ENCODE measurements at places on chromosomes 3 and 15.

- DNase-seq, result no peak
Observed at GRCh38 chr3:10550705-10551104, 45.3 kb upstream of the ATP2B2 start.

GRCh38 chr3:146543461-146544001 lies 876 bp downstream of the PLSCR1 start:
- no peak for DNase-seq

DNA sequence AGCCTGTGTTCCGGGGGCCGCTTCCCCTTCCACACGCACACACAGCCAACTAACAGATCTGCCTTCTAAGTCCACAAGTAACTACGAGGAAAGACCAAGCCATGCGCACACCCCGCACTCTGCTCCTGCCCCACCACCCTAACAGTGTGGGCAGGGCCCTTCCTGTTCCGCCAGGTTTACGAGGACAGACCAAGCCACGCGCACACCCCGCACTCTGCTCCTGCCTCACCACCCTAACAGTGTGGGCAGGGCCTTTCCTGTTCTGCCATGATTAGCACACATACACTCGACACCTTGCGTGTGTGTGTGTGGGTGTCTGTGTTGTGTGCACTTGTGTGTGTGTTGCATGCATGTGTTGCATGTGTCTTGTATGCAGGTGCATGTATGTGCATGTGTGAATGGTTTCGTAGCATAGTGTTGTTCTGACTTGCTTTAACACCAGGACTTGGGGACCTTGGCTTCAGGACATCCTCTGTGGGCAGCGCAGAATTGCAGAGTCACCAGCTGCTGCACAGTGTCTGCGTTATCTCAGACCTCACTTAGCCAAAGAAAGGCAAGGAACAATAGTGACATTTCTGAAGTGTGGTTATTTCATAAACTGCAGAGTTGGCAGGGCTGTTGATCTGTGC lies 114.4 kb downstream of the CHSY1 start:
- DNase-seq, result no peak

GRCh38 chr3:134904241-134904771 lies 109.2 kb downstream of the EPHB1 start:
- no peak for DNase-seq

DNA sequence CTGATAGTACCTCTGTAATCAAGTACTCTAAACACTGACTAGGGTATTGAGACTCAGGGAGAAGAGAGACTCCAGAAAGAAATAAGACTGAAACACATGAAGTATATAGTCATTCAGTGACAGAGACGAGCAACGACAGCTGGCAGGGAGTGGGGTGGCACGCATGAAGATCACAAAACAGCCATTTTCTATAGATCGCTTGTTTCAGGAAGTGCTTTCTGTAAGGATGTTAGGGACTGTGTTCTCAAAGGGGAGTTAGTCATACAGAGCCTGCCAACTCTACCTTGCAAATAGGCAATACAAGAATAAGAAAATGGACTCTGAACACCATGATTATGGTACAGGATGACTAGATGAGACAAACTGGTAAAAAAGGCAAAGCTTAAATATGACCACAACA lies 139.5 kb downstream of the TBL1XR1 start:
- DNase-seq, result no peak

GRCh38 chr3:36542186-36542585 lies 161.9 kb downstream of the STAC start:
- no peak for DNase-seq

- no peak for DNase-seq
Observed at GRCh38 chr15:40338041-40338657, 2.6 kb downstream of the CCDC9B start.

GRCh38 chr3:7423995-7424394 lies 563.1 kb downstream of the GRM7 start:
- DNase-seq, result no peak

GRCh38 chr15:34679291-34679690 lies 75.5 kb downstream of the GJD2 start:
- no peak for DNase-seq

DNA sequence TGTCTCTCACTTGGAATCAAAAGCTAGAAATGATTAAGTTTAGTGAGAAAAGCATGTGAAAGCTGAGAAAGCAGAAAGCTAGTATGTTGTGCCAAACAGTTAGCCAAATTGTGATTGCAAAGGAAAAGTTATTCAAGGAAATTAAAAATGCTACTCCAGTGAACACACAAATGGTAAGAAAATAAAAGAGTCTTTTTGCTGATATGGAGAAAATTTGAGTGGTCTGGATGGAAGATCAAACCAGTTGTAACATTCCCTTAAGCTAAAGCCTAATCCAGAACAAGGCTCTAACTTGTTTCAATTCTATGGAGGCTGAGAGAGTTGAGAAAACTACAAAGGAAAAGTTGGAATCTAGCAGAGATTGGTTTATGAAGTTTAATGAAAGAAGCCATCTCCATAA lies 11.8 kb downstream of the ADGRG7 start:
- no peak for DNase-seq

DNA sequence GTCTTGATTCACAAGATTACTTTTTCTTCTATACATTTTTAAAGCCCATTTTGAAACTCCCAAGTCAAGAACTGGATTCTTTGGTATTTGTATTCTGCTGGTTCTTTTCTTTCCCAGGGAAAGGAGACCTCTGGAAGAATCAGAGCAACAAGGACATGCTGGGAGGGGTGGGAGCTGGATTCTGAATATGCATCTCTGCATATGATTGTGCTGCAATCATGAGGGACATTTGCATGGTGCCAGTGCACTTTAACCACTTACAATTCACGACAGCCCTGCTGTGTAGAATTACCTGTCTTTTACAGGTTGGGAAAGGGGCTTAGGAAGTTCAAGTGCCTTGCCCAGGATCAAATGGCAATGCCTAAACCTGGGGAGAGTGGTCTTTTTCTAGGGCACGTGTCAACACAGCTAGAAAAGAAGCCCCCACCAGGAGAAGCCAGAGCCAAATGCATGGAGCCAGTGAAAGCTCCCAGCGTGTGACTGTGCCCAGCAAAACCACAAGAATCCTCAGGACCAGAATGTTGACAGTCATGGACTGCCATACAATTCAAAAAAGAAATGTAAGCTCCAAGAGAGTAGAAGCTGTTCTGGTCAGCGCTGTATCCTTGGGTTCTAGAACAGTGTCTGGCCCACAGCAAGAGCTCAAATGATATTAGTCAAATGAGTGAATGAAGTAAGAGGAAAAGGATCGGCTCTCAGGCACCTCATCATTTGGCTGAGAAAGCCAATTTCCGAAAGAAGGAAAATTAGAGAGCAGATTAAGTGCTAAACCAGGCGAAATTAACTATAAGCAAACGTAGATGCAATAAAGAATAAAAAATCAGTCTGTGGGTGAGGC lies 84.5 kb upstream of the MEF2A start:
- no peak for DNase-seq

DNA sequence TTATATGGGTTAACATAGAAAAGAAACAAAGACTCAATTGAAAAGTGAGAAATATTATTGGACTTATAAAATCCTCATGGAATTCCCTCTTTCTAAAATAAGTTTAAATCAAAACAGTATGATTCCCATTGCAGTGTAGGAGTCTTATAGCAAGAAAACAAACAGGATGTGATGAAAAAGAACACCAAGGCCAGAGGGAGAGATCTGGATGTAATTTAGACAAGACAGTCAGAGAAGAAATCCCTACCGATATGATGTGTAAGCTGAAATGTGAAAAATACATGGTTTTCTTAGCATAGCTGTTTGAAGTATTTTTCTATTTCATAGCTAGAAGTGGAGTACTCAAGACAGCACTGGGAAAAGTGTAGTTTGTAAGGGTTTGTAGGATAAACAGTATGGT lies 521.5 kb downstream of the RSL24D1 start:
- no peak for DNase-seq

GRCh38 chr3:160929595-160929994 lies 173.6 kb downstream of the PPM1L start:
- no peak for DNase-seq

- DNase-seq, result no peak
Observed at GRCh38 chr15:56241374-56242105, 2.1 kb downstream of the RFX7 start.

DNA sequence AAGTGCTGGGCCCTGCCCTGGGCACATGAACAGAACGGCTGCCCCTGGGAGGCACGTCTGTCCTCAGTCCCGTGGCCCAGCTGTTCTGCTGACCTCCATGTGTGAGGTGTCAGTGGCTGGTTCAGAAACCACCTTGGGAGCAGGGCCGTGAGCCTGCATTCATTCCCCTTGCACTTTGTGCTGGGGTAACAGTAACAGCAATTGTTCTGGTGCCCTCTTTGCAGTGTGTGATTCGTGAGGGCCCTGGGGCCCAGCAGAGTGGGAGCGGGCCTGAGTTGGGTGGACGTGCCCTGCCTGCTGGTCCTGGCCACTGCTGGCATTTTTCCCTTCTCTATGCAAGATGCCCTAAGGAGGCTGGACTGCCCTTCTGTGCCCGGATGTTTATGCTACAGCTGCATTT lies 50.4 kb upstream of the MYZAP start:
- no peak for DNase-seq
